ENCODE measurements at places on chromosomes 5 and 9.

DNA sequence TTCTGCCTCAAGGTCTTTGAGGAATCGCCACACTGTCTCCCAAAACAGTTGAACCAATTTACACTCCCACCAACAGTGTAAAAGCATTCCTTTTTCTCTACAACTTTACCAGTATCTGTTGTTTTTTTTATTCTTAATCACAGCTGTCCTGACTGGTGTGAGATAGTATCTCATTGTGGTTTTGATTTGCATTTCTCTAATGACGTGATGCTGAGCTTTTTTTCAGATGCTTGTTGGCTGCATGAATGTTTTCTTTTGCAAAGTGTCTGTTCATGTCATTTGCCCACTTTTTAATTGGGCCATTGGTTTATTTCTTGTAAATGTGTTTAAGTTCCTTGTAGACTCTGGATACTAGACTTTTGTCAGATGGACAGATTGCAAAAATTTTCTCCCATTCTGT, 400.0 kb downstream of the DEPDC1B start:
- DNase-seq = no peak

DNA sequence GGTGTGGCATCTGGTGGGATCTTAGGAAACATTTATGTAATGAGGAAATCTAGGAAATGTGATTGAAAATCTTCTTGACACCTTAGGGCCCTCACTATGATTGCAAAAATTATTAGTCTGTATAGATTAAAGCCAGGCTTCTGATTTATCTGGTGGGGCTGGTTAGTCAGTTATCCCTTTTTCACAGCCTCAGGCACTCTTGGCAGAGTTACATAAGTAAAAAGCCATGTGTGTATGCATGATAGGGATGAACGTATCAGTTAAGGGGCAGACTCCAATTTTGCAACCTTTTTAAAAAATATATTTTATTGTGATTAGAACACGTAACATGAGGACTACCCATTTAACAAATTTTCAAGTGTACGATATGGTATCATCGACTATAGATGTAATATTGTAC, 30.6 kb upstream of the RAB14 start:
- DNase-seq = no peak

DNA sequence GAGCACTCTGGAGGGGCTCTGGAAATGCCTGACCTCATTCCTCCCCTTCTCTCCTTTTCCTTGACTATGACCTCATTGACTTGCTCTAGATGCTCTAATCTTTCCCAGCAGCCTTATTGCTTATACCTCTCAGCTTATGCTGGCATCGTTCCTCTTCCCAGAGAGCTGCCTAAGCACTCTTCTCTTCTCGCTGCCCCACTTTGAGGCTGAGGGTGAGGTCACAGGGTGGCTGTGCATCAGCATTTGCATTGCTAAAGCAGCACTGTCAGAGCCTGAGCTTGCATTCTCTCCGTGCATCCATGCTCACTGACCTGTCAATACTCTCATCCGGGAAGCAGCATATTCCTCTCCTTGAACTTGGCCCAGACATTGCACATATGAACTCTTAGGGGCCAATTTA, 96.4 kb upstream of the NTRK2 start:
- peak; percentile 26 for DNase-seq

GRCh38 chr5:10977011-10977410, 216.0 kb upstream of the DAP start:
- no peak for DNase-seq

- DNase-seq = no peak
Observed at GRCh38 chr9:115115117-115115880, 2.7 kb downstream of the TNC start.

DNA sequence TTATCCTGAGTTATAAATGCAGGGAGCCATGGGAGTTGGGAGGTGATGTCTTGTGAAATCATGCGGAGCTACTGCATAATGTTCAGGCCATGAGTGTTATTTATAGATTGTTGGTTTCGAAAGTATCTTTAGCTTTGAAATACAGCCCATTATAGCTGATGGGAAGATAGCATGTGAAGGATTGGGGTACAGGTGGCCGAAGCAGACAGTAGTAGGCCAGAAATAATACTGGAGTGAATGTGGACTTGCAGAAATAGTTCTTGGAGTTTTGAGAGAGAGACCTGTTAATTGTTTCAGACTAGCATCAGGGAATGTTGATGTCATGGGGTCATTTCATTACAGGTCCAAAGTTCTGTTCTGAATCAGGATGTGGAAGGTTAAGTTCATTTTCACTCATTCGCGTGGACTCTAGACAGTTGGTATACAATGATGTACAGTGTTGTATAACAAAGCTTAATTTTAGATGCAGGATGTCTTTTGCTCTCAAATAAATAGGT, 3.8 kb downstream of the ATP6V1G1 start:
- no peak for DNase-seq
